Muscle of arm (tissue), 14 donors: ENCODE measurements at places on chromosomes 2 and 18. TPM values are rescaled to one million over a fixed set of nuclear protein-coding genes. Genes with fewer than 3 reads are reported as not detected.

DNA sequence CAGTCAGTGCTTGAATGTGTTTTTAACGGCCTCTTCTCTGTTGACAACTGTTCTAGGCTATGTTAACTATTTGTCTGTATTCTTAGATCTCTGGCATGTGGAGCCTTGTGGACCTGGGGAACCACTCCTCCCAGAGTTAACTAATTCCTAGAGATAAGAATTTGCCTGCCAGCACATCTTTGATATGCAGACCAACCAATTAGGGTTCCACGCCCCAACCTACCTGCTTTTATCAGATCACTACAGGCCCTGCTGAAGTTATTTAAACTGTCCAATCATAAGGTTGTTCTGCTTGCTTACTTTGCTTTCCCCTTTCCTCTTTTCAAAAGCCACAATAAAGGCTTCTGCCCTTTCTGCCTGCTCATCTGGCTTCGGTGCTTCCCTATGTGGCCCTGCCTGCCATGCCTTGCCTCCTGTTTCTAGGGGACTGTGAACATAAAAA, 8.5 kb upstream of the CYBRD1 start:
- DNase-seq = no peak

DYNAP gene
- not detected for polyA plus RNA-seq

SERPINB4 gene
- not detected for polyA plus RNA-seq

GRCh38 chr2:65790676-65790935, 358.2 kb upstream of the SPRED2 start:
- DNase-seq = no peak

- no peak for DNase-seq
These were observed 90.3 kb upstream of the MAP3K20 start for GRCh38 chr2:172985139-172985892.

- no peak for DNase-seq
These were observed 47.8 kb downstream of the CFAP36 start for GRCh38 chr2:55567298-55567697.

- no peak for DNase-seq
These were observed 275.0 kb downstream of the ZEB2 start for GRCh38 chr2:144244938-144245337.

- DNase-seq = no peak
These were observed 241.4 kb downstream of the KCNS3 start for GRCh38 chr2:18119883-18120282.

DNA sequence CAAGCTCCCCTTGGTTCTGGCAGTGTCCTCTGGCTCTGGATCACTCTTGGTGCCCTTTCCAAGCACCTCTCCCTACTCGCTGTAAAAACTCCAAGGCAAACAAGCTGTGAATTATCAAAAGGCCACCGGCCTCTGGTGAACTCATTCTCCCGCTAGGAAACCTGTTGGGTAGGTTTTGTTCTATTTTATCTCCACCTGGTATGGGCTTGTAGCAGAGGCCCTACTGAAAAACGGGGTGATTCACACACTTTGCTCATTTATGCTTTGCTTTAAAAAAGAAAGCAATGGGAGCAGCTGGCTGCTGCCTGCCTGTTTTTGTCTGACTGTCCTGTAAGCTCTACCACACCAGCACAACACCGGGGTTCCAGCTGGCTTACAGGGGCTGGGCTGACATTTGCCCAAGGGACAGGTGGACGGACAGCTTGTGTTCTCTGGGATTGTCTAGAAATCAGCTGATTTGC, 56.8 kb downstream of the SH3BP4 start:
- DNase-seq = no peak

COA5 gene
- 57.3 TPM for polyA plus RNA-seq

DNA sequence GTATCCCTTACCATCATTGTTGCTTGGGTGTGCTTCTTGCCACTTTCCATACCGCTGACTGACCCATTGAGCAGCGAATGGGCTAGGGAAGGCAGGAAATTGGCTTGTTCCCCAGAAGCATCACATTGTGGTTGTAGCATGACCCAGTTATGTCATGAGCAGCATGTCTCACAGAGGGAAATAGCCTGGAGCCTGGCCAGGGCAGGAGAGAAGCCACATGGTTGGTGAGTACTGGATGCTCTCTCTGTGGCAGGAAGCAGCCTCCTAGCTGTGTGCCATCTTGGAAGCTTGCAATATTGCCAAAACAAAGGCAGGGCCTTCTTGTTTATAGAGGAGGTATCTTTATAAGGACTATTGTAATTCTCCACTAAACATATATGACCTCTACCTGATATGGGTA, 482.6 kb downstream of the PIK3C3 start:
- no peak for DNase-seq

XIRP2 gene
- 214 TPM for polyA plus RNA-seq

DNA sequence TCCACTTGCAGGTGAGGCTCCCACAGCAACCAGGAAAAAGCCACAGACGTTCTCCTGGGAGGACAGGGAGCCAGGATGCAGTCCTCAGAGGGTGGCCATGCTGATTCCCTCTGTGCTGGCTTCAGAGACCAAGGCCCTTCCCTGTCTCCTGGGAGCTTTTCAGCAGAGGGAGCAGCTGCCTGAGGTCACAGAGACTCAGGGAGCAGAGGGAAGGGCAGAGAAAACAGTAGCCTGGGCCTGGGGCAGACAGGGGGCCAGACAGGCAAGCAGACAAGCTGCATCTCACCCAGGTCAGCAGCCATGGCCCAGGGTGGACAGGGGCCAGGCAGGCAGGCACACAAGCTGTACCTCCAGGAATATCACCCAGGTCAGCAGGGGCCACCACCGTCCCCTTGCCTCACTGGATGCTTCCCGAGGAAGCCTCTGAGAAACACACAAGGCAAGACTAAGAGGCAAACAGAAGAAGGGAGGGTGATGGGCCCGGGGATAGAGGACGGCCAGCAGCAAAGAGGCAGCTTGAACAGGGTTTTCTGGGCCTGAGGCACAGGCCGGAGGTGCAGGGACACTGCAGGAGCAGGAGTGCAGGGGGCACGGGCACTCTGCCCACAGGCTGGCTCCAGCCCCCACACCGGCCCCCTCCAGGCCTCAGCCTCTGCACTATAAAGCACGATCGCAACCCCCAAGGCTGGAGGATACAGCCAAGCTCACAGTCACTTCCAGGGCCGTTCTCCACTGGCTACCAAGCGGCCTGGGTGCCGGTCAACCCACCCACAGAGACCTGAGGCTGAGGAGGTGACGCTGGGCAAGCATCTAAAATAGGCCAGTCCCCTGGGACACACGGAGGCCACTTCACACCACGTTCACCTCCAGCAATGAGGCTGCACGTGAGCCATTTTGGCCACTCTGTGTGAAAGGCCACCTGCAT, 6.1 kb downstream of the SLC66A2 start:
- DNase-seq = no peak

- DNase-seq = no peak
These were observed 55.3 kb downstream of the HS1BP3 start for GRCh38 chr2:20595439-20596192.

DNA sequence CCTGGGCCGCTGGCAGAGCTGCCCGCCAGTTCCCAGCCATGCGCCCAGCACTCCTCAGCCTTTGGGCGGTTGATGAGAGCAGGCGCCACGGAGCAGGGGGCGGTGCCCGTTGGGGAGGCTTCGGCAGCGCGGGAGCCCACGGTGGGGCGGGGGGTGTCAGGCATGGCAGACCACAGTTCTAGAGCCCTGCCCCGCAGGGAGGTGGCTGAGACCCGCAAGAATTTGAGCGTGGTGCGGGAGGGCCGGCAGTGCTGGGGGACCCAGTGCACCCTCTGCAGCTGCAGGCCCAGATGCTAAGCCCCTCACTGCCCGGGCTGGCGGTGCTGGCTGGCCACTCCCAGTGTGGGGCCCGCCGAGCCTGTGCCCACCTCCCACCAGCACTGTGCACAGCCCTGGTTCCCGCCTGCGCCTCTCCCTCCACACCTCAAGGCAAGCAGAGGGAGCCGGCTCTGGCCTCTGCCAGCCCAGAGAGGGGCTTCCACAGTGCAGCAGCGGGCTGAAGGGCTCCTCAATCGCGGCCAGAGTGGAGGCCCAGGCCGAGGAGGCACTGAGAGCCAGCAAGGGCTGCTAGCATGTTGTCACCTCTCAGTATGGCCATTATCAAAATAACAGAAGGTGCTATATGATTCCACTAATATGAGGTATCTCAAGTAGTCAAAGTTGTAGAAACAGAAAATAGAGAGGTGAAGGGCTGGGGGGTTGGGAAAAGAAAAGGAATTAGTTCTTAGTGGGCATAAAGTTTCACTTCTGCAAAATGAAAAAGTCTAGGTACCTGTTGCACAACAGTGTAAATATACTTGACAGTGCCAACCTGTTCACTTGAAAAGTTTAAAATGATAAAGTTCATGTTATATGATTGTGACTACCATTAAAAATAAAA, 72.3 kb downstream of the SH3YL1 start:
- no peak for DNase-seq

DNA sequence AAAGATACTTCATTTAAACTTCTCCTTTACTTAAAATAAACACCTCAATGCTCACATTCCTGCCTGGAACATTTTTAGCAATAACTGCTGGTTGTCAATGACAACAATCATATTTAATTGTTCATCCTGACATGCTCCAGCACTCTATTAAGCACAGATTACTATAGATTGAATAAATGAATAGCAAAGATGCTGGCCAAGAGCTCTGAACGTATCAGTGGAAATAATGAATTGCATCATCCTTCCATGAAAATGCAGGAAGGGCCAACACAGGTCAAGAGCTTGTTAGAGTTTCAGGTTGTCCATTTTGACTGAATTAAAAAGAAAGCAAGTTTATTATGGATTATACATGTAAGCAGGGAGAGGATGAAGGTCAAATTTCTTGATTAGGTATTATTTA, 994.0 kb downstream of the TSN start:
- DNase-seq = no peak
